Skeletal muscle tissue (tissue), 5 donors: ENCODE measurements at places on chromosomes 1 and 21. TPM values are rescaled to one million over a fixed set of nuclear protein-coding genes. Genes with fewer than 3 reads are reported as not detected.

SLC30A10 gene
- total RNA-seq = 1.0 TPM

OR10T2 gene
- total RNA-seq = not detected

ASAP3 gene
- total RNA-seq = 45.9 TPM

PLEKHN1 gene
- total RNA-seq = not detected

TMEM269 gene
- total RNA-seq = 0.52 TPM

MASP2 gene
- under 0.01 TPM for total RNA-seq

KCNH1 gene
- total RNA-seq = 0.52 TPM

ACTL8 gene
- total RNA-seq = not detected

SPATA1 gene
- 1.0 TPM for total RNA-seq

TMOD4 gene
- total RNA-seq = 50.6 TPM

CDC42SE1 gene
- total RNA-seq = 27.1 TPM
